ENCODE measurements at places on chromosomes 13 and 19.

GRCh38 chr19:34188408-34188807 lies 16.1 kb downstream of the LSM14A start:
- no peak for DNase-seq

DNA sequence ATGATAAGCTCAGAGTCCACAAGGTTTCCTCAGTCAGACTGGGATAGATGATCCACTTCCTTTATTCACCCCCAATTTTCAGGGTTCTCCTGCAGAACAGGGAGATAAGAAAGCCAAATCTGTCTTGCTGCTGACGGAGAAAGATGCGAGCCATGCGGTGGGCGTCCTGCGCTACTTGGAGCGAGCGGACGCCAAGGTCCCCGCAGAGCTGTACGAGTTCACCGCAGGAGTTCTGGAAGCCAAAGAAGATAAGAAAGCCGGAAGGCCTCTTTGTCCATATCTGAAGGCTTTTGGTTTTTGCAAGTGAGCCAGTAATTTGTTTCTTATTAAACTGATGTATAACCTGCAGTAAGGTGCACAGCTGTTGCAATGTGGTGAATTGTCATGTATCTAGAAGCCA lies 66.7 kb downstream of the SLC7A9 start:
- no peak for DNase-seq

- no peak for DNase-seq
Measured at GRCh38 chr13:92967923-92968322, 258.7 kb upstream of the GPC6 start.

DNA sequence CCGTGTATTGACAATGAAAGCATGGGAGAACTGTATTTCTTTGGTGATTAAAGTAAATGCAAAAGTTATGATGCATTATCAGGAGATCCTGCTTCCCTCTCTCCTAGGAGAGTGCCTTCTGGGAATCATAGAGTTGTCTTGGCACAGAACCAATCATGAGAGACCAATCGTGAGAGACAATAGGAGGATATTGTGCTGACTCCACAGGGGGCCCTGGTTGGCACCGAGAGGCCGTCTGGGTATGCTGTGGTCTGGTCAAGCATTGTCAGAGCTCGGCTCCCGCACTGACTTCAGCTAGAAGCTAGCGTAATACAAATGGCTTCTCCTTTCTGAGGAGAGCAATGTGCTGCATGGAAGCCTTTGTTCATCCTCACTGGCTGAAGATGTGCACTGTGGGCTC lies 131.5 kb upstream of the GJB6 start:
- DNase-seq: no peak

- no peak for DNase-seq
Measured at GRCh38 chr19:1647501-1648458, 4.6 kb downstream of the TCF3 start.

DNA sequence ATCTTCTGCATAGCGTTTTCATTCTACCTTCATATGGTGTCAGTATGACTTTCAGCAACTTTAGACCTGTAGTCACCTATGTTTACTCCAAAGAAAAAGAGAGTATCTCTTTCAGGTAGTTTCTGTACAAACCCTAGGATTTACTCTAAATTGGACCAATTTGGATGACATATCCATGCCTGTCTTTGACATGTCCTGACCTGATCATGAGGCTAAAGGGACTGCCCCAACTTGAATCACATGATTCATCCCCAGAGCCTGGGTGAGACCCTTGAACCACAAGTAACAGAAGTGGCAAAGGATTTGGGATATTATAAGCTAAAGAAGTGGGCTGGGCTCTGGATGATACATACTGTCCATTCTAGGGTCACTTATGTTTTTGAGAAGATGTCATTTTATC lies 124.5 kb upstream of the CSNK1A1L start:
- no peak for DNase-seq

DNA sequence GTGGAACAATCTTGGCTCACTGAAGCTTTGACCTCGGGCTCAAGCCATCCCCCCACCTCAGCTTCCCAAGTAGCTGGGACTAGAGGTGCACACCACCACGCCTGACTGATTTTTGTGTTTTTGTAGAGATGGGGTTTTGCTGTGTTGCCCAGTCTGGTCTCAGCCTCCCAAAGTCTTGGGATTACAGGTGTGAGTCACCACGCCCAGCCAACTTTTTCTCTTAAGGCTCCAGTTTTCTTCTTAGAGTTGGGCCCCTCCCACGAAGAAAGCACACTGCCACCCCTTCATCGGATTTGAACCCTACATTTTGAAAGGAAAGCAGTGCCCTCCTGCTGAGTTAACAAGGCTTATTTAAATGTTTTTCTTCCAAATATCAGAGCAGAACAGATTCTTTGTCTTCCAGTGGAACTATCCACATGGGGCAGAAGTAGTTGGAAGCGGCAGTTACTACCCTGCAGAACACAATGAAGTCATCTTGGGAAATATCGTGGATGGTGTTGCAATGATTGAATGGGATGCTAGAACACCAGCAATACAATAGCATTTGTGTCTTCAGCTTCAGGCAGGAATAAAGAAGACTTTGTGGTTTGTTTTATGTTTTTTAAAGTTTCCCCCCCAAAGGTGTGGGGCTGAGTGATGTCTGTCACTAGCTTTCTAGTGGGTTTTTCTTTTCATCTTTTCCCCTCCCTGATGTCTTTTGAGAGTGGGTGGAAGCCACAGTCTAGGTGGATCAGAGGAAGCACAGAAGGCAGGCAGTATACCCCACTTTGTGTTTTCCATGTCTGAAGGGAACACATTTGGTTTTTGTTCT lies 8.9 kb downstream of the ACTN4 start:
- peak; percentile 59 for DNase-seq

DNA sequence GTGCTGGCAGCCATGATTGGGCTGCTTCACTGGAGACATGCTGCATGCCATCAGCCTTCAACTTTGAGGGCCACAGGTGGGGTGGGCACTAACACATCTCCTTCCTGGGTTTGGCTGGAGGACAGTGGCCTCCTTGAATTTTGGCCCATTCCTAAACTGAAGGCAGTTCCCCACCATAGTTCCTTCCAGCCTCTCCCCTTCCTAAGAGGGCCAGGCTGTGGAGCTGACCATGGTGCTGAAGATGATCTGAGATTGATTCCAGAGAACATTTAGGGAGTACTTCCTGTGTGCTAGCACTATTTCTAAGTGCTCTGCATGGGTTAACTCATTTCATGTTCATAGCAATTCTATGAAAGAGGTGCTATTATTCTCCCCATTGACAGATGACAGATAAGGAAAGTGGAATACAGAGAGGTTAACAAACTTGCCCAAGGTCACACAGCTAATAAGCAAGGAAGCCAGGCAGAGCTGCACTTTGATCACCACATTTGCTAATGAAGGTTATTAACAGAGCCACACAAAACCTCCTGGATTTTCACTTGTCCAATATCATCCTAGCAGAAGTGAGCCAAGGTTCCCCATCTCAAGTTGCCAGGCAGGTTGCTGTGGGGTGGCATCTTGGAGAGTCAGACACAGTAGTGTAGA lies 175.3 kb downstream of the ZIC5 start:
- no peak for DNase-seq

DNA sequence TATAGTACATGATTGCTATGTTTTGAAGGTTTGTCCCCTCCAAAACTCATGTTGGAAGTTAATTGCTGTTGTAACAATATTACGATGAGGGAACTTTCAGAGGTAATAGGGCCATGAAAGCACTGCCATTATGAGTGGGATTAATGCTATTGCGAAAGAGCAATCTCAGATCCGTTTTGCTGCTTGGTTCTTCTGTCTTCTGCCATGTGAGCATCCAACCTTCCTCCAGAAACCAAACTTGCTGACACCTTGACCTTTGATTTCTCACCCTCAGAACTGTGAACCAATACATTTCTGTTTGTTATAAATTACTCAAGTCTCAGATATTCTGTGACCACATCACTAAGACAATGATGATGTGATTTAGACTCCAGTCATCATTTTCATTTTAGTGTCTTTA lies 2590.9 kb downstream of the PCDH9 start:
- DNase-seq: no peak
